ENCODE measurements at places on chromosomes 4 and X. TPM values are rescaled to one million over a fixed set of nuclear protein-coding genes. Genes with fewer than 3 reads are reported as not detected.

GRCh38 chr4:89303177-89303576 is 4.4 kb downstream of the GPRIN3 start:
- DNase-seq = peak; percentile 35

- no peak for DNase-seq
Observed at GRCh38 chr4:39614487-39615162, 24.0 kb downstream of the SMIM14 start.

- no peak for DNase-seq
Observed at GRCh38 chr4:30833206-30833605, 113.0 kb downstream of the PCDH7 start.

- DNase-seq = no peak
Observed at GRCh38 chr4:41693629-41694028, 54.9 kb downstream of the PHOX2B start.

DNA sequence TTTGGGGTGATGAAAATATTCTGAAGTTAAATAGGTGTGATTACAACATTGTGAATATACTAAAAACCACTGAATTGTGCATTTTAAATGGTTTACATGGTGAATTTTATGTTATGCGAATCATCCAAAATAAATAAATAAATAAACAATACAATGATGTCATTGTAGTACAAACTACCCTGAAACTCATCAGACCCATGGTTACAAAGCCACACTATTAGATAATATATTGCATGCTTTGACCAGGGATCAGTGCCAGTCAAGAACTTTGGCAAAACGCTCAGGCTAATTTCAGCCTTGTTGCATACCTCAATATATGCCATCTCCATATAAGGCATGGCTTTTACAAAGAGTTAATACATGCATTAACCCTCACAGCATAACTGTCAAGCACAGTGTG is 45.5 kb upstream of the XIAP start:
- no peak for DNase-seq

DNA sequence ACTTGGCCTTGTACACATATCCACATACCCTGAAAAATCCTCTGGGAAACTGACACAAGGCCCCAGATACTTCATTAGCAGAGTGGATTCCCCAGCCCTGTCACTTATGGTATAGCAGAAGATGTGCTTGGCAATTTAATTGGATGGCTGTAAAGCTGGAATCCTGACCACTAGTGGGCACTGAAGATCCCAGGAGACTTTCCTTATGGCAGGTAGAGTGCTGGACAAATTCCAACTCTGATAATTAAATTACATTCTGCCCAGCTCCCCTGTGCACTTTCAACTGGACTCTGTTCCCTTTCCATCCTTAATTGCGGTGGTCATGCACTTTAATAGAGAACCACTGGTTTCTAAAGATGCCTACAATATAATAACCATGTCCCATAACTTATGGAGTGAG is 119.8 kb downstream of the DCK start:
- no peak for DNase-seq

PRR32 gene
- total RNA-seq = not detected

BEX4 gene
- 29.6 TPM for total RNA-seq

GPR78 gene
- not detected for total RNA-seq

SHROOM3 gene
- total RNA-seq = 14.2 TPM

ZNF185 gene
- total RNA-seq = 2.5 TPM

Measured in left ventricle myocardium superior (tissue), 1 donor.